ENCODE measurements at places on chromosomes 7 and 10.

DNA sequence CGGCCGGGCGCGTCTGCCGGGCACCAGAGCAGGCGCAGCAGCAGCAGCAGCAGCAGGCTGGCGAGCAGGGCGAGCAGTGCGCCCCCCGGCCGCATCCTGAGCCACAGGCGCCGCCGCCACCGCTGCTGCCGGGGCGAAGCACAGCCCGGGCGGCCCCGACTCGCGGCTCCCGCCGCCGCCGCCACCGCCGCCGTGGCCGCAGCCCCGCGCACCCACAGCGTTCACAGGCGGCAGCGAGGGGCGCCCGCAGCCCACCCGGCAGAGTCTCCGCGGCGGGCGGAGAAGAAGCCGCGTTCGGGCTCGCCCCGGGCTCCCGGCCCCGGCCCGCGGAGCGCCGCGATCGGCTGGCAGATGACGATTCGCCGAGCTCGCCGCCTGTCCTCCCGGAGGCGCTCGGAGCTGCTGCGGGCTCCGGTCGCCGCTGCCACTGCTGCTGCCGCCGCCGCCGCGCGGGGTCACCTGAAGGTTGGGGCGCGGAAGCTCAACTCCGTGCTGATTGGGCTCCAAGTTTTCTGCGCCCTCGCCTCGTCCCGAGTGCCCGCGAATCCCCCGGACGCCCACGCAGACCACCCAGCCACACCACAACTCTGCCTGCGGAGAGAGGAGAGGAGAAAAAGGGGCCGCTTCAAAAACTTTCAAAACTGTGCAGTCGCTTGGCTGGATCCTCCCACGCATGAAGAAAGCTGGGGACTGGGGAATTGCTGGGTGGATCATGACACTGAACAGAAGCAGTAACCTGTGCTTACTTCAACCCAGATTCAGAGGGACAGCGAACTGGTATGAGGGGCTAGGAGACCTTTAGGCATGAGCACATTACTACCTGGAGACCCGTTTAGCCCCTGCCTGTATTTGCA is at the start of gene ST8SIA6:
Gene ST8SIA6, minus strand, starts transcription at position 435 of the 854 bp plus-strand sequence. Its CDS starts 340 bp downstream, at position 95.
- no peaks in the 10 kb centered on the region for H3K27me3 ChIP-seq
- H3K27ac ChIP-seq = peak within 1 kb of the TSS; percentile 65
- H3K36me3 ChIP-seq = no peaks in the 10 kb centered on the region
- no peak for DNase-seq
- H3K4me1 ChIP-seq = no peaks in the 10 kb centered on the region

GRCh38 chr10:97307441-97307840 is 11.6 kb upstream of the FRAT1 start:
- no peaks in the 10 kb centered on the region for H3K4me1 ChIP-seq
- no peak overlapping the region for H3K4me3 ChIP-seq
- H3K27ac ChIP-seq = no peak overlapping the region
- H3K27me3 ChIP-seq = no peaks in the 10 kb centered on the region
- no peak for DNase-seq

GRCh38 chr10:112708461-112708860 is 241.6 kb upstream of the TCF7L2 start:
- no peak for DNase-seq
- no peaks in the 10 kb centered on the region for H3K27me3 ChIP-seq
- H3K36me3 ChIP-seq = no peaks in the 10 kb centered on the region
- no peaks in the 10 kb centered on the region for H3K4me1 ChIP-seq
- no peak overlapping the region for H3K4me3 ChIP-seq

- no peak overlapping the region for H3K4me3 ChIP-seq
- H3K27ac ChIP-seq = no peak overlapping the region
- H3K4me1 ChIP-seq = no peaks in the 10 kb centered on the region
- no peaks in the 10 kb centered on the region for H3K36me3 ChIP-seq
Measured at GRCh38 chr10:15459218-15459617, 88.1 kb upstream of the FAM171A1 start.

GRCh38 chr7:154628556-154628955 is 374.4 kb downstream of the PAXIP1 start:
- no peak for DNase-seq
- peaks cover 2% of the 10 kb centered on the region for H3K27me3 ChIP-seq
- H3K4me1 ChIP-seq = no peaks in the 10 kb centered on the region
- no peak overlapping the region for H3K4me3 ChIP-seq

DNA sequence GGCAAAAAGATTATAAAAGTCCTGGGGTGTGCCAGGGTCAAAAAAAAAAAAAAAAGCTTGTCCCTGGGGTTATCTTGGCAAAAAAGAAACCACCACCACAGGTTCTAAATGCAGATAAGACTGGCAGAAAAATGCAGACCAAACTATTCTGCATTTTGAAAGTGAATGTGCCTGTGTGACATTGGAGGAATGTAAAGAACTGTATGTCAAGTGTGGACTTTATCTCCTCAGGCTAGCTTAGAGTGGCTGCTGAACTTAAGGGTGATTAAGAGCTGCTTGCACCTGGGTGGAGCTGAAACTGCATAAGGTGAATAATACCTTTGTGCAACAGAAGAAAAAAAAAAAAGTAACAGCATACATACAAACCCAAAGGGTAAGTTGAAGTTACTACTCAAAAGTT is 1.3 kb upstream of the NAPEPLD start:
- H3K27ac ChIP-seq = peak overlapping the region; percentile 98
- no peaks in the 10 kb centered on the region for H3K36me3 ChIP-seq
- no peak for DNase-seq
- peak overlapping the region; percentile 87 for H3K4me3 ChIP-seq

GRCh38 chr10:6530966-6531365 is 49.1 kb downstream of the PRKCQ start:
- H3K36me3 ChIP-seq = no peaks in the 10 kb centered on the region
- no peaks in the 10 kb centered on the region for H3K4me1 ChIP-seq

DNA sequence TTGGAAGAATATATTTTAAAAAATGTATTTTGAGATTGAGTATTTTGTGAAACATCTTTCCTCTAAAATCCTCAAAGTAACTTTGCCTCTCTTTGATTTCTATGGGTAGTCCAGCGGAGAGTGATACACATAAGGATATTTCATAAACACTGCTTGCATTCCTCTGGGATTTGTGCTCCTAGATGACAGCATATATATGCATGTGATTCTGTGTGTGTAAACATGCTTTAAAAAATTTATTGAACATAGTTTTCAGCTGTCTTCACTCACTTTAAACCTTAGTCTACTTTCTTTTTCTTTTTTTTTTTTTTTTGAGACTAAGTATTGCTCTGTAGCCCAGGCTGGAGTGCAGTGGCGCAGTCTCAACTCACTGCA is 84.6 kb downstream of the KAT6B start:
- no peaks in the 10 kb centered on the region for H3K4me1 ChIP-seq
- no peak overlapping the region for H3K4me3 ChIP-seq
- DNase-seq = no peak
- no peaks in the 10 kb centered on the region for H3K27me3 ChIP-seq
- H3K27ac ChIP-seq = no peak overlapping the region

- H3K27me3 ChIP-seq = no peaks in the 10 kb centered on the region
- H3K4me3 ChIP-seq = no peak overlapping the region
- no peak overlapping the region for H3K27ac ChIP-seq
- no peak for DNase-seq
- no peaks in the 10 kb centered on the region for H3K4me1 ChIP-seq
- H3K36me3 ChIP-seq = no peaks in the 10 kb centered on the region
Measured at GRCh38 chr7:39847227-39847626, 102.8 kb upstream of the CDK13 start.

DNA sequence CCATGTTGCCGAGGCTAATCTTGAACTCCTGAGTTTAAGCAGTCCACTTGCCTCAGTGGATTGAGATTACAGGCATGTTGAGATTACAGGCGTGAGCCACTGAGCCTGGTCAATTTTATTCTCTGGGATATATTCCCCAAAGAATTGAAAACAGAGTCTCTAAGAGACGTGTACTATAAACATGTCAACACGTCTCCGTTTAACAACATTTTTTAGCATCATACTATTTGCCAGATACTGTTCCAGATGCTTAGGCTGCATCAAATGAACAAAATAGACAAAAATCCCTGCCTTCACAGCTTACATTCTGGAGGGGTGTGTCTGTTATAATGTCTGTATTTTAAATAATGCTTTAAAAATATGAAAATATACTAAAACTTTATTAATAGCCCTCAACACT is 54.1 kb upstream of the PRKG1 start:
- H3K4me1 ChIP-seq = no peaks in the 10 kb centered on the region
- H3K27me3 ChIP-seq = 0 out of 2 replicates have a peak, but pooled peaks cover 2% of the 10 kb centered on the region
- no peak overlapping the region for H3K27ac ChIP-seq
- no peak overlapping the region for H3K4me3 ChIP-seq
- H3K36me3 ChIP-seq = no peaks in the 10 kb centered on the region

DNA sequence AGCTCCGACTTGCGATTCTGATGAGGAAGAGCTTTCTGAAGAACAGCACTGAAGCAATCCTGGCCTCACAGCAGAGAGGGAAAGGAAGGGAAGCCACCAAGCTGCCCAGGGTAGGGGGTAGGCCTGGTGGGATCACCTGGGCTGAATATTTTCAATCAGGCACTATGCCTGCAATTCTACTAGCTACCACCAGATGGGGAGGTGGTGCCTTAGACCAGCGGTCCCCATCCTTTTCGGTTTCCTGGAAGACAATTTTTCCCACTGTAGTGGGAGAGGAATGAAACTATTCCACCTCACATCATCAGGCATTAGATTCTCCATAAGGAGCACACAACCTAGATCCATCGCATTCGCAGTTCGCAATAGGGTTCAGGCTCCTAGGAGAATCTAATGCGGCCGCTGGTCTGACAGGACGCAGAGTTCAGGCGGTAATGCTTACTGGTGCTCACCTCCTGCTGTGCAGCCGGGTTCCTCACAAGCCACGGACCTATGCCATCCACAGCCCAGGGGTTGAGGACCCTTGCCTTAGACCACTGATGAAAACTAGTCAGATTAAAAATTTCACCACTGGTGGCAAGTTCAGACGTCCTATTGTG is 2.7 kb downstream of the LRRC20 start:
- DNase-seq = no peak
- H3K4me3 ChIP-seq = no peak overlapping the region
- peak overlapping the region; percentile 46 for H3K27ac ChIP-seq
- no peaks in the 10 kb centered on the region for H3K36me3 ChIP-seq
- H3K27me3 ChIP-seq = no peaks in the 10 kb centered on the region

- H3K4me3 ChIP-seq = no peak overlapping the region
- no peaks in the 10 kb centered on the region for H3K4me1 ChIP-seq
- no peaks in the 10 kb centered on the region for H3K27me3 ChIP-seq
- DNase-seq = no peak
Measured at GRCh38 chr7:7791523-7791922, 73.1 kb upstream of the RPA3 start.

GRCh38 chr10:69896606-69897231 is 95.0 kb downstream of the COL13A1 start:
- no peak overlapping the region for H3K27ac ChIP-seq
- no peak overlapping the region for H3K4me3 ChIP-seq
- DNase-seq = no peak
- H3K4me1 ChIP-seq = no peaks in the 10 kb centered on the region
- no peaks in the 10 kb centered on the region for H3K36me3 ChIP-seq

DNA sequence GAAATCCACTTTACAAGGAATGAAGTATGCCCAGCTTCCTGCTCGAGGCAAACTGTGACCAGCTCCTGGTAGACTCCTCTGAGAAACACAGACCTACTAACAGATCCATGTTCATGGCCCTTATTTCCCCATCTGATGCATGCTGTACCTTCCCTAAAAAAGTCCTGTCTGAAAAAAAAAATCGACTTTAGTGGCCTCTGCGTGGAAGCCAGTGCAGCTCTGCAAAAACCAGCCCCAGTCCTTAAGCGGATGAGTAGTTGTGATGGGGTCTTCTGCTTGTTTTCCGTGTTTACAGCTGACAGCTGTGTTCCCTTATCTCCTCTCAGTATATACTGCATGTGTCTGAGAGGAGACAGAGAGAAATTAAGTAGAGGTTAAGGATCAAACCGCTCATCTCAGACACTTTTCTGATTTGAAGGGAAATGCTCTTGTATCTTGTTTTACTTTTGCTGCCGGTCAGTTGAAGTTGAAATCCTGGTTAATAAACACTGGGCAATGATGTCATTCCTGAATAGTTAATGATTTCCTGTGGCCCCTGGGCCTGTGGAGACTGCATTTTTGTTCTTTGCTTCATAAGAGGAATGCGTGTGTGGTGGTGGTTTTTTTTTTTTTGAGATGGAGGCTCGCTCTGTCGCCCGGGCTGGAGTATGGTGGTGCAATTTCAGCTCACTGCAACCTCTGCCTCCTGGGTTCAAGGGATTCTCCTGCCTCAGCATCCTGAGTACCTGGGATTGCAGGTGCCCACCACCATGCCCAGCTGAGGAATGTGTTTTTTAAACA is 67.6 kb downstream of the DOCK1 start:
- no peak for DNase-seq
- H3K36me3 ChIP-seq = peaks cover under 1% of the 10 kb centered on the region
- no peak overlapping the region for H3K27ac ChIP-seq
- H3K4me1 ChIP-seq = no peaks in the 10 kb centered on the region
- no peaks in the 10 kb centered on the region for H3K27me3 ChIP-seq
- no peak overlapping the region for H3K4me3 ChIP-seq

- no peaks in the 10 kb centered on the region for H3K27me3 ChIP-seq
- H3K27ac ChIP-seq = no peak overlapping the region
- DNase-seq = peak; percentile 12
- no peak overlapping the region for H3K4me3 ChIP-seq
Measured at GRCh38 chr10:51422311-51423120, 276.9 kb downstream of the CSTF2T start.

DNA sequence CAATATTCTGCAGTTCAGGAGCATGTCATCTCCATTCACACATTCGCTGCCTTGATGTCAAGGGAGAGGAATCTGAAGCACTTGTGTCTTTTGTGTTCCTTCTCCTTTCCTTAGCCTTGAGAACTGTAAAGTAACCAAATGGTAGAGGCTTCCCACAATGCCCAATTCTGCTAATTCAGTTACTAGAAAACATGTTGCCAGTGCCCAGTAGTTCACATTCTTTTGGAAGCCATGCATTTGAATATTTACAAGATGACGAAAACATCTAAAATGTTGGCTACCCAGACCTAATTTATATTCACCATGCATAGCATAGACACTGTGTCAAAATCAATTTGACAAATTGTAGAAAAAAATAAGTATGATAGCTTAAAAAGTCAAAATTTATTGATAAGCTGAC is 852.7 kb upstream of the PHF14 start:
- DNase-seq = no peak
- no peaks in the 10 kb centered on the region for H3K27me3 ChIP-seq
- H3K4me1 ChIP-seq = no peaks in the 10 kb centered on the region
- no peaks in the 10 kb centered on the region for H3K36me3 ChIP-seq

All from Panc1 (cell line).